ENCODE measurements at places on chromosomes 7 and 10.

- no peak for DNase-seq
Observed at GRCh38 chr10:614139-614711, 75.2 kb downstream of the DIP2C start.

- DNase-seq, result peak; percentile 59
Observed at GRCh38 chr10:70578371-70578947, 24.1 kb downstream of the PRF1 start.

DNA sequence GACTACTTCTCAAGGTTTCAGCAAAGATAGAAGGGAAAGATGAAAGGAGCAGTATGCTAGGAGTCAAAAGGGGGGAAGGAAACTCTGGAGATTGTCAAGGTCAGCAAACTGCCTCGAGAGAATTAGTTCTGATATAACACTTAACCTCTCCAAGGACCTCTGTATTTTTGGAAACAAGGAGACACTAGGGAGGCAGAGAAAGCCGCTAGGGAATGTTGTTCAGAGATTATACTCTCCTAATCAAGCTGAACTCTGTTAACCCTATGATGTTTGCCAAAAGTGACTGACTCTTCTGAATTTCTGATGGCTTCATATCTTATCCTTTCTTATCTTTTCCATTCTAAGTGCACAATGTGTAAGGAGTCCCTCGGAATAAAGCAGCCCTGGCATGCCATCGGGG is 27.1 kb downstream of the CREM start:
- DNase-seq, result no peak

GRCh38 chr7:110827287-110827855 is 263.6 kb upstream of the LRRN3 start:
- no peak for DNase-seq

- DNase-seq, result no peak
Observed at GRCh38 chr7:30726296-30727006, 25.5 kb upstream of the INMT start.

- DNase-seq, result no peak
Observed at GRCh38 chr7:1667566-1668395, 2.3 kb upstream of the ELFN1 start.

DNA sequence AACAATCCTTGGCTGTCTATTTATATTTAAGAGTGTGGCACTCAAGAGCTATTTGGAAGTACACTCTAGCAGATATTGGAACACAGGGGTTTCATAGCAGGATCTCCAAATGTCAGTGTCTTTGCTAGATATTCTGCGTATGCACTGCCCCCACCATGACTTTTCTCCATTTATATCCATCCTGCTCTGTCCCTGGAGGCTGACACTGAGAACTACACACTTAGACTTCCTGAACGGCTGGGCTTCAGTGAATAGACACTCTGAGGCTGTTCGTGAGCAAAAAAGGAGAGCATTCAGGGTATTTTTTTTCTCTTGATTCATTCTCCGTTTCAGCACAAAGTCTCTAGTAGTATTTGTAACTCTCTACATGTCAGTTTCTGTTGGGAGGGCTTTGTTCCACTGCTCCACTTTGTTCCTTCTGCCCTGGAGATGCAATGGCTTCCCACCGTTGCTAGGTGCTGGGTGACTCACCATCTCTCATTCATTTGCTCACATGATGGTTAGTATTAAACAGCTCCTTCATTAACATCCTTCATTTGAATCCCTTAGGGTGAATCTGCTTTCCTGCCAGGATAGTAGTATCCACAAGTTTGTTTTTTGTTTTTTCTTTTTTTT is 155.9 kb upstream of the SLC13A1 start:
- no peak for DNase-seq

- no peak for DNase-seq
Observed at GRCh38 chr7:32147546-32148268, 77.5 kb upstream of the PDE1C start.

GRCh38 chr7:43112459-43112940 is at the start of gene HECW1:
HECW1 (plus strand) TSS chr7:43112647; CDS start chr7:43243906, 131,259 bp downstream.
- no peak for DNase-seq

DNA sequence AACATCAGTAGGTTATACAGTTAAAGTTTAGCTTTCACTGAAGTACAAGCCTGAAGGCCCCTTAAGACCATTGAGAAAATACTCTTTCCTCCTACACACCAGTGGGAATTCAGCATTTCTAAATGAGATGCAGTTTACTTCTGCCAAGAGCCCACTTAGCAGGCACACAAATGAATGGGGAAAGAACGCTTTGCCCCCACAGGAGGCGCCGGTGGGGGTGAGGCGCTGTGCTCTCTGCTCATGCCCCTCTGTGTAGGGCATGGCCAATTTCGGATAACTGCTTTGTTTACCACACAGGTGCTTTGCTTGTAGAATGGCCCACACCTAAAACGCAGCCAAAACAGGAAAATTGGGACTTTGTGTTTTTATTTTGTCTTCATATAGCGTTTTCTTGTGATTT is 15.9 kb upstream of the LAT2 start:
- no peak for DNase-seq

GRCh38 chr10:11144626-11145494 is 127.2 kb downstream of the CELF2 start:
- no peak for DNase-seq

GRCh38 chr7:146449625-146450024 is 333.0 kb downstream of the CNTNAP2 start:
- DNase-seq, result no peak

DNA sequence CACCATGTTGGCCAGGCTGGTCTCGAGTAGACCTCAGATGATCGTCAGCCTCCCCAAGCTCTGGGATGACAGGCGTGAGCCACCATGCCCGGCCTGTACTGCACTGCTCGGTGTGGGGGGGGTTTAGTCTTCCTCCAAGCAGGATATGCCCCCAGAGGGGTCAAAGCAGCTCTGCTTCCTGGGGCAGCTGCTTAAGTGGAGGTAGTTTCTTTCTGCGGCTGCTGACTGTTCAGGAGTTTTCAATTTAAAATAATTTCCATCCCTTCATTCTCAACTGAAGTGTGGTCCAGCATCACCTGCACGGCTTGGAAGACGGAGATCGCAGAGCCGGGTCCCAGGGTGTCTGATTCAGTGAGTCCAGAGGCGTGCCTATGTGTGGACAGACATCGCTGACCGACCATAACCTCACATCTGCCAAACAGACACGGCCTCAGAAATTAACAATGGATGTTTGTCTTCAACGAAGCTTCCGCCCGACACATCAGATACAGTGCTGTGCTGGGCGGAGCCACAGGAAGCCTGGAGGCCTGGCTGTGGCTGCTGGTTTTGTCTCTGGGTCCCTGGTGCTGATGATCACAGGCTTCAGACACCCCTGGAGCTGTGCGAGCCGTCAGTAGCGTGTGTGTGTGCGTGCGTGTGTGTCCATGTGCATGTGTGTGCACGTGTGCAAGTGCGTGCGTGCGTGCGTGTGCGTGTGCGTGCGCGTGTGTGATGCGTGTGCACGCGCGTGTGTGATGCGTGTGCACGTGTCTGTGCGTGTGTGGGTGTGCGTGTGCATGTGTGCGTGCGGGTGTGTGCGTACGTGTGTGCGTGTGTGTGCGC is 226.5 kb upstream of the PITRM1 start:
- DNase-seq, result no peak

DNA sequence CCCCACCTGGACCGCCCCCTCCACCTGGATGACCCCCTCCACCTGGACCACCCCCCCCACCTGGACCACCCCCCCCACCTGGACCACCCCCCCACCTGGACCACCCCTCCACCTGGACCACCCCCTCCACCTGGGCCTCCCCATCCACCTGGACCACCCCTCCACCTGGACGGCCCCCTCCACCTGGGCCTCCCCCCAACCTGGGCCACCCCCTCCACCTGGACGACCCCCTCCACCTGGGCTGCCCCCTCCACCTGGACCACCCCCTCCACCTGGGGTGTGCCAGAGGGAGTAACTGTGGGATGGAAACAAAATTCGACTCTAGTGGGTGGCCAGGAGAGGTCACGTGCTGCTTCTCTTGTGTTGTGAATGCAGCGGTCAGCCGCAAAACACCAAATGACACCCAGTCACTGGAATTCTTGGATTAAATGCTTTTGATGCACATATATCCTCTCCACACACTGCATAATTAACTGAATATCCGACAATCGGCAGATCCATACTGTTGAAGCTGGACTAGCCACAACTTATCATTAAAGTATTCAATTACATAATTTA is 316.7 kb downstream of the PTPRN2 start:
- DNase-seq, result no peak

DNA sequence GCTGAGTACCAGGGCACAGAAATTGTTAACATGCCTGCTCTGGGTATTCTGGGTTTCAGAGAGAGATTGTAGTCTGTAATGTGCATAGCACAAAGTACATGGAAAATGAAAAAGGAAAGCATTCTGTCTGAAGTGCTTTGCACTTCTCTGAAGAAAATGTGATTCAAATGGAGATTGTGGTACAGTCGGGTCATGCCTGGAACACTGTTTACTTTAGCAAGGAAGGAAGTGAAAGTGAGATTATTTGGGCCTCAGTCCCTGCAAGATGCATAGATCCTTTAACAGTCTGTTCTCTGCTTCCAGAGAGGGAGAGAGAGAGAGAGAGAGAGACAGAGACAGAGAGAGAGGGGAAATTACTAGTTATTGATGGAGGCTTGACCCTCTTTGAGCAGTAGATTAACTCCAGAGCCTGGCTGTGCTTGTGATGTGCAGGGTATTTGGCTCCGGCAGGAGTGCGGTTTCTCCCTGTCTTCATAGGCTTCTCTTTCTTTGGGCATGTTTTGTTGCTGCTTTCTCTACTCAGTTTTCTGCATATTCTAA is 5.4 kb downstream of the VWC2 start:
- no peak for DNase-seq

DNA sequence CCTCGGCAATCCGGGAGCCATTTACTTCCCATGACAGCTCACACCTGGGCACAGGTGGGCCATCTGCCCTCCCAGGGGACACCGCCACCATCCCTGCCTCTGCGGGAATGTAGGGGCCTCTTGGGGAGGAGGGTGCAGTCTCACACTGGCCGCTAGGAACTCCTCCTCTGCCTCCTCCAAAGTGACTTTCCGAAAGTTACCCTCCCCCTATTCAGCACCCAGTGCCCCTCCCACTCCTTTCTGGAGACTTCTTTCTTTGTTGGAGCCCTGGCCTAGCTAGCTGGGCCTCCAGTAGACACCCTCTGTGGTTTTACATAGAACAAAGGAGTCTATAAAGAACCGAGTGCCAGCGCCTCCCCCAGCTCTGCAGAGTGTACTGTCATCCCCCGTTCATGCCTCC is 45.8 kb upstream of the MNX1 start:
- no peak for DNase-seq

GRCh38 chr7:78542981-78543380 is 744.4 kb downstream of the PHTF2 start:
- DNase-seq, result no peak

DNA sequence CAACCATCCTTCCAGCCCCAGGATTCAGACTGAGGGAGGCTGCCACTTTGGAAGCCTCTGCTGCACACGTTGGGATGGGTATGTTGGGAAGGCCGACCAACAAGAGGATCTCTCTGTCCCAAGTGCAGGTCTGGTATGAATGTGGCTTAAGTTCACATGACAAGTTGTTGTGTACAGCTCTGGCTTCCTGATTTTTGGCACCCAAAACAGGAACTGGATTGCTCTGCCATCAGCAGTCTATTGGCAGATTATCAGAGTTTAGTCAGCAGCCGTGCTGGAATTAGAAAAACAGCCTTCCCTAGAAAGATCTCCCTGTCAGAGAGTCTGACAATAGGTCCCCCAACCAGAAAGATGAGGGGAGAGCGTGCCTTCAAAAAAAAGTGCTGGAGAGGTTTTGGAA is 66.9 kb downstream of the GOLGA7B start:
- DNase-seq, result no peak

DNA sequence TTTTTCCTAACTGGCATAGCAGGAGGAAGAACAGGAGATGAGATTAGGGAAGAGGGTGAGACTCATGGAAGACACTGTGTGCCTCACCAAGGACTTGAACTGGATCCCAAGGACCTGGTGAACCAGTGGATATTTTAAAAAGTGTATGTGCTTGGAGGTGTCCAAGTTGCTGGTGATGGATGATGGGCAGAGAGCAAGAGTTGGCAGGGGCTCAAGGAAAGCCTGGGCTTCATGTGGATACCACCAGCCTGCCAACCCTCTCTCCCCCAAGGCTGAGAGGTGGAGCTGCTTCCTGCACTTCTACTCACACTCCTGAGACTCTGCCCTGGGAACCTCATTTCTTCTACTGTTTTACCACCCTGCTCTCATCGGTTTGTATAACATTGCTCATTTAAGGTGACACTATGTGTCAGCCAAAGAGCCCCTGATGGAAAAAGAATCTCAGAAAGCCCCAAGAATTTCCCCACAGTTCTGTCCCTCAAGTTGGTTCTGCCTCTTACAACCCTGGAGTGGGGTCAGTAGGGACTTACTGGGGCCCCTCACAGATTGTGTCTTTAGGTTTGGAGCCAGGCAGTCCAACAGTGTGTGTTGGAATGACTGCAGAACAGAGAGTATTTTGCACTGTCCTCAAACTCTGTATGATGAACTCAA is 56.2 kb upstream of the PDCD4 start:
- no peak for DNase-seq

DNA sequence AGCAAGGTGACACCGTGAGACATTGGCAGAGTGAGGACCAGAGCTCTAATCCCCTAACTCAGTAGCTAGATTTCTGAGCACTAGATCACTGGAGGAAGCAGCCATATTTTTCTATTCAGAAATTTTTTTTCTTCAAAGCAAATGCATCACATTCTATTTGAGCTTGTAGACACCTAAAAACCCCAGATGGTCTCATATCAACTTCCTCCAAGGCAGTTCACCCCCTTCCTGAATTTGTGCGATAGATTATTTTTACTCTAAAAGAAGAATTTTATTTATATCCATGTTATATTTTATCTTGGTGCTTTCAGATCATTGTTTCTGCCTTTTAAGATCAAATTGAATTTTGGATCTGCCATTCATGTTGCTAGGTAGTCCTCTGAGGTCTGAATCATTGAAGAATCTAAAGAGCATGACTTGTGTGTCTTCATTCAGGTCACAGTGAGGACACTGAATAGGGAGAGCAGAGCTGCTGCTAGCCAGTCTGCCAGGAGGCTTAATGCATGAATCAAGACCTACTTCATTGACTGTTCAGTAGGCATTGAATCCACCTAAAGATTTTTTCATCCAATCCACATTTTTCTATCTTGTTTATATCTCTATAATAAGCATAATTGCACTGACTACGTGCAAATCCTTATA is 92.9 kb upstream of the LRRTM3 start:
- DNase-seq, result no peak

DNA sequence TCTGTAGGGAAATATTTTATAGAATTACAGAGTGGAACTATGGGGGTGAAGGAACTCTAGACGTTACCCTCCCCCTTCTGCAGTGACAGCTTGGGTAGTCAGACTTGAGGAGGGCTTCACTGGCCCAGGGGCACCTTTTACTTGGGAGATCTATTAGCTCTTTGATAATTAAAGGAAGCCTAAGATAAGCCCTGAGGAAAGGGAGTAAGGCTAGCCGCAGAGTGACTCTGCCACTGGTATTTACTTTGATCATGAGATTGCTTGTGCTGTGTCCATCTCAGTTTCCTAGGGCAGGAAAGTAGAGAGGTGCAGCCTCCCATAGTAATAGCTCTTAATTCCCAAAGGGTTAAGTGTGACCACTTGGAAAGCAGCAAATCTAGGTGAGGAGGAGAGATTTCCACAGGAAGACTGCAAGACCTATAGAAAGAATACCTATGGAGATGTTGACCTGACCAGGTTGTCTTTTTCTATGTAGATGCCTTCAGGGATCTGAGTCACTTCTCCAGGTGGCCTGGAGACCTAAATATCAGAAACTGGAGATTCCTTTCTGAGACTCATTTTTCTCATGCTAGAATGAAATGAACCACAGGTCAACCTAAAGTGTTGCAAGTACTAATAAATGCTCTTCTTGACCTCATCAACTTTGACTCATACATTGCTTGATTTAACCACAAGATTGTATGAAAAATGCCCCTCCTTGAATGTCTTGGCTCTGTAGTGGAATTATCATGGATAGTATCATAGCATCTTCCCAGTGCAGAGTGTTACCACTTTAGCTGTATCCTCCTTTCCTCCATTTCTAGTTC is 447.3 kb upstream of the GHITM start:
- DNase-seq, result no peak
